ENCODE measurements at places on chromosomes 4 and X.
A peak's percentile ranks its signal among the peaks of the same experiment; 100 is the strongest.

GRCh38 chr4:143668930-143669552 is 31.4 kb downstream of the FREM3 start:
- DNase-seq: no peak

GRCh38 chr4:182483685-182484084 is 240.5 kb downstream of the TENM3 start:
- no peak for DNase-seq

- peak; percentile 90 for DNase-seq
Measured at GRCh38 chr4:78775303-78776078, 659 bp upstream of the BMP2K start.

- no peak for DNase-seq
Measured at GRCh38 chr4:6967846-6968340, 58.3 kb downstream of the TBC1D14 start.

DNA sequence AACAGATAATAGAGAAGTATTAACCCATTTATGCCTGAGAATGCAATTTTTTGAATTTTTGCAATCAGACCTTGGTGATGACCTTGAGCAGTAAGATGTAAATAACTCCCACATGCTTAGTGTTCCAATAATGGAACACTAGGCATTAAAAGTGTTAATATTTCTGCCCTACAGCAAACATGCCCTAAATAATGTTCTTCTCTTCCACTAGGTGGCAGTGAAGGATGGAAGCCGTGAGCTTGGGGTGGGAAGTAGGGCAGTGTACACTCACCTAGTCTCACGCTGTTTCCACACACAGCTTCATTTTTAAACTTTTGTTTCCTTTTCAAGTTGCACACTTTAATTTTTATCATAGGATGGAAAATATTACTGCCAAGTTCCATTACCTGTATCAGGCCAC is 613.1 kb upstream of the HS3ST1 start:
- no peak for DNase-seq

- DNase-seq: no peak
Measured at GRCh38 chrX:154098551-154098950, 1.0 kb upstream of the MECP2 start.

DNA sequence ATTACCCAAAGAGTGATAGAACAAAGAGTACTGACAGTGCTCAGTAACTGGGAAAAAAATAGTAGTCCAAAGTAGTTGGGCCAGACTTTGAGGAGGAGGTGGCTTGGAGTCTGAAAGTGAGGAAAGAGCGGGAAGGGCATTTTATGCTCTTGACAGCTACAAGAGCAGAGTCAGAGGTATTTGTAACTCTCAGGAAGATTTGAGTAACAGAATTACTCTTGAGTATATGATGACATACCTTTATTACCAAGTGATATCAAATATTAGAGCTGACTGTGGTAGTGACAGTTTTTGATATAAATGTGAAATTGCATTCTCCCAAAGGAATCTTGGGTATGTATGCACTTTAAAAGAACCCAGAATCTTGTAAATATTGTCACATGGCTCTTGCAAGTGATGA is 2.2 kb downstream of the SLAIN2 start:
- no peak for DNase-seq

GRCh38 chr4:42133006-42133405 is 19.4 kb downstream of the BEND4 start:
- no peak for DNase-seq

- no peak for DNase-seq
Measured at GRCh38 chr4:170226288-170226687, 136.5 kb upstream of the AADAT start.

DNA sequence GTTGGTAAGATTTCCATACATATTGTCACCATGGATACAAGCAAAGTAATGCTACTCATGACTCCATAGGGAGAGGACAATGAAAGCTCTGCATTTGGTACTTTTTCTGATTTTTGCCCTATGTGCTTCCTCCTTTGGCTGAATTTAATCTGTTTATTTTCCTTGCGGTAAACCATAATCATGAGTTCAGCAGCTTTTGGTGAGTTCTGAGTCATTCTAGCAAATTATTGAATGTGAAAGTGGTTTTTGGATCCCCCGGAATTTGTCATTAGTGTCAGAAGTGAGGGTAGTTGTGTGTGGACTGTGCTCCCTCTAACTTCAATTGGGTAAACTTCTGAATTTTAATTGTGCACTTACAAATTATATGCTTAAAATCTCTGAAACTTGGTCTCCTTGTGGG is 170.3 kb downstream of the MOSPD2 start:
- DNase-seq: no peak

- no peak for DNase-seq
Measured at GRCh38 chr4:170672381-170672965, 582.7 kb upstream of the AADAT start.

DNA sequence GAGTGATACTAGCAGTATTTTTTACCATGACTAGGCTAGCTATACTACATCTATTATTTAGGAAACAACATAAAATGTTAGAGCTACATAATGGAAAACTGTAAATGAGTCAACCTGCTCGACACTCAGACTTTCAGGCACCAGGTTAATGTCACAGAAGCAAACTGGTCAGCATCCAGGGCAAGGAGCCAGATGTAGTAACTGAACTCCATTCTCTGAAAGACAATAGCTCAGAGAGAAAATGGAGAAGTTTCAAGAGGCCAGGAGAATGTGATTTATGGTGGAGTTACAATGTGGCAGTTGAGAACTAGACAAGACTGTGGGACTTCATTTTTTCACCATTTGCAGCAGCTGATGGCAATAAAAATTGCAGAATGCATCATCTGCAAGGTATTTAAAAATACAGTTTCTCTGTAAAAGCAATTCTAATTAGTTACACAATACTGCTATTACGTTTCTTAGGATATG is 342.7 kb upstream of the PABPC4L start:
- DNase-seq: no peak

DNA sequence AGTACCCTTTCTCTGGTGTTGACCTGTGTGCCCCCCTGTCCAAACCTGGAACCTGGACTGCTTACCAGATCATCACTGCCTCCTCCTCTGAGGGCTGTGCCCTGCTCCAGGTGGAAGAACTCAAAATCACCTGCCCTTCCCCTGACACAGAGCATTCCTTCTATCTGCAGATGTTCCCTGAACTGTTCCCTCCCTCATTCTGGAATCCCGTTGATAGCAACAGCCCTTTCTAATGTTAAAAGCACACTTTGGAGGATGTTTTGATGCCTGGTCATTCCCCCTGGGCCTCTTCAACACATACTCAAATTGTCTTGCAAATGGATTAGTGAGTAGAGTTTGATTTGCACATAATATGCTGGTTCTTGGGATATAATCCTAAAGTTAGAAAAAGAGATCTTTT is 225.8 kb downstream of the FGF13 start:
- DNase-seq: no peak

DNA sequence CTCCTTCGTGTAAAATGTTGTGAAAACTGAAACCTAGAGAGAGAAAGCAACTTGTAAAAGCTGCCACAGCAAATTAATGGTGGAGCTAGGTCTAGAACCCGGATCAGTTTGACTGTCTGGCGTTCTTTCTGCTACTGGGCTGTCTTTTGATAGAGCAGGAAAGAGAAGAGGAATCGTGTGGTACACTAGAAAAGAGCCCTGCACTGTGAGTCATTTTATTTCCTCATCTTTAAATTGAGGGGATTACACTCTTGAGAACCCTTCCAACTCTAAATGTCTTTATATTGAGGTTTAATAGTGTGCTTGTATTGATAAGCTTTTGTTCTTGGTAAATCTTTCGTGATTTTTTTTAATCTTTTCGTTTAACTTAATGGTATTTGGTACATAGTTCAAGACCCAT is 4.3 kb downstream of the WDR44 start:
- no peak for DNase-seq

DNA sequence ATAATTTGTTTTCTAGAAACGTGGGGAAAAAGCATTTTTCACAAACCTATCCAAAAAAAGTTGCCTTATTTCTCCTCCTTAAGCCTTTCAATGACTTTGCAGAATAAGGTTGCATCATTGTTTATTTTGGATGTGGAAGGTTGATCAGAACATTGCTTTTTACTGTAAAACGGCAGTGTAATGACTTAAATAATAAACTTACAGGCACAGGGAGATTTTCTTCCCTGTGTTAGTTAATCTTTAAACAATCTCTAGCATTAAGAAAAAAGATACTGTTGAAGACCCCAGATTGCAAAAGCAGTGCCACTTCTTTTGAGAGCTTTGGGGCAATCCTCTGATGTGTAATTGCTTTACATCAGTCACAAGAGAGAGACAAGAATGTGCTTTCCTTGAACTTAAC is 153.4 kb downstream of the ARX start:
- no peak for DNase-seq

DNA sequence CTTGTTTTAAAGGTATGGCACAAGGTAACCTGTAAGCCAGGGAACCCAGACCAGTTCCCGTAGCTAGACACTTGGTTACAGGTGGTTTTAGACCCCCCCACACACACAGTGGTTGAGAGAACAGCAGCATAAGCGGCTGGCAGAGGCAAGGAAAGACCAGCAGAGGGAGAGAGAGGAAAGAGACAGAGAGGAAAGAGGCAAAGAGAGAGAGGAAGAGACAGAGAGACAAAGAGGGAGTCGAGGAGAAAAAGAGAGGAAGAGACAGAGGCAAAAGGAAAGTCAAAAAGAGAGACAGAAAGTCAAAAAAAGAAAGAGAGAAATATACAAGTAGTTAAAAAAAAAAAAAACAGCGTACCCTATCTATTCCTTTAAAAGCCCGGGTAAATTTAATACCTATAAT is 19.5 kb upstream of the PCSK1N start:
- peak; percentile 20 for DNase-seq

DNA sequence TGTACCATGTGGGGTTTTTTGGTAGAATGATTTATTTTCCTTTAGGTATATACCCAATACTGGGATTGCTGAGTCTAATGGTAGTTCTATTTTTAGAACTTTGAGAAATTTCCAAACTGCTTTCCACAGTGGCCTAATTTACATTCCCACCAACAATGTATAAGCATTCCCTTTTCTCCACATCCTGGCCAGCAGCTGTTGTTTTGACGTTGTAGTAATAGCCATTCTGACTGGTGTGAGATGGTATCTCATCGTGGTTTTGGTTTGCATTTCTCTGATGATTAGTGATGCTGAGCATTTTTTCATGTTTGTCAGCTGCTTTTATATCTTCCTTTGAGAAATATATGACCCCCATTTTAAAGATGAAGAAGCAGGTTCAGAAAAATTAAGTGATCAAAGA is 153.7 kb downstream of the CBR4 start:
- no peak for DNase-seq

- no peak for DNase-seq
Measured at GRCh38 chr4:169013396-169013795, 3.3 kb upstream of the CBR4 start.

DNA sequence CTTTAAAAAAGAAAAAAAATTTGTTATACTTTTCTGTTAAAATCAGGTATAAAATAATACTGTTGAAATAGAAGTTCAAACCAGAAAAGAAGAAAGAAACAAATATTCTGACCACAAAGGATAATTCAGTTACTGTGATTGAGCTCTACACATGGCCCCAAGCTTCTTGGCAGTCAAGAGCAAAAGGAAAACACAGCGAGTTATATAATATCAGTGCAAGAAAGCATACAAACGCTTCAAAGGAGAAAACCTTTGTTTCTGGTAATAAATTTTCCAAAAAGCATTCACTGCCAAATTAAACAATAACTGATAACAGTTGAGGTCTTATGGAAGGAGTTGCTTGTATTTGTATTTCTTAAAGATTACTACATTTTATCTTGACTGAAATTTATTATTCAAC is 40.5 kb upstream of the EDNRA start:
- DNase-seq: no peak

DNA sequence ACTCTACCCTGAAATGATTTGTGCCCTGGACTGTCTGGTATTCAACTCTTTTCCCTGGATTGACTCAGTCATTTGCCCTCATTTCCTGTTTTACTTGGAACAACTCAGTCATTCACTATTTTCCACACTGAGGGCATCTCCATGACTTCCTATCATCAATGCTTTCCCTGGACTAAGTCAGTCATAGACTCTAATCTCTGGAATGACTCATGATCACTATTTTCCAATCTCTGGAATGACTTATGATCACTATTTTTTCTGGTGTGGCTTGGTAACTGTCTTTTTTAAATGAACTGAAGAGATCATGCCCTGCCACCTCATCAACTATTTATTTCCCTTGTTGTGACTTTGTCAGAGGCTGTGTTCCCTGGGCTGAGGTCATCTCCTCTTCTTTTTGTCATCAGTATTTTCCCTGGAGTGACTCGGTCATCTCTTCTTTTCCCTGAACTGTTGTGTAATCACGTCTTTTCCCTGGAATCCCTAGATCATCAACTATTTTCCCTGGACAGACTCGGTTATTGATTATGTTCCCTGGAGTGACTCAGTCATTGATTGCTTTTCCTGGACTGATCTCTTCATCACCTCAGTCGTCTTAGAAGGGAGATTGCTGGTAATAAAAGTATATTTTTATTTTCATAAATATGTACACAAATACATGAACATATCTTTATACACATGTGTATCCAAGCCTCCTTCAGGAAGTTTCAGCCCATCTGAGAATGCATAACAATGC is 327.1 kb upstream of the VCX start:
- DNase-seq: no peak

GRCh38 chrX:123959281-123960063 is 2.0 kb upstream of the STAG2 start:
- peak; percentile 20 for DNase-seq

- no peak for DNase-seq
Measured at GRCh38 chrX:49842621-49843020, 13.5 kb downstream of the PAGE4 start.

DNA sequence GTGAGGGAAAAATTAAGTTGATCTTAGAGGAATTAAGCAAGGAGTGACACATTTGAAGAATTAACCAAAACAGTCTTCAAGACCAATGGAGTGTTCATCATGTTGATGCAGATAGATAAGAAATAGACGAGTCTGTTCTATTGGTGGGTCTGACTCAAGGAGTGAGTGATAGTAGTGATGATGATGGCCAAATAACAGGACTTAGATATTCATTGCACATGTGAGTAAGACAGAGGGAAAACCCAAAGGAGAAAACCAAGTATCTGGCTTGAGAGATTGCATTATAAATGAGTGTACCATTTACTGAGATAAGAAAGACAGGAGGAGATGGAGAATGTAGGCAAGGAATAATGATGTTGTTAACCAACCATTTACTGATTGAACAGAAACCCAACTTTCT is 321.3 kb downstream of the ADGRL3 start:
- DNase-seq: no peak

DNA sequence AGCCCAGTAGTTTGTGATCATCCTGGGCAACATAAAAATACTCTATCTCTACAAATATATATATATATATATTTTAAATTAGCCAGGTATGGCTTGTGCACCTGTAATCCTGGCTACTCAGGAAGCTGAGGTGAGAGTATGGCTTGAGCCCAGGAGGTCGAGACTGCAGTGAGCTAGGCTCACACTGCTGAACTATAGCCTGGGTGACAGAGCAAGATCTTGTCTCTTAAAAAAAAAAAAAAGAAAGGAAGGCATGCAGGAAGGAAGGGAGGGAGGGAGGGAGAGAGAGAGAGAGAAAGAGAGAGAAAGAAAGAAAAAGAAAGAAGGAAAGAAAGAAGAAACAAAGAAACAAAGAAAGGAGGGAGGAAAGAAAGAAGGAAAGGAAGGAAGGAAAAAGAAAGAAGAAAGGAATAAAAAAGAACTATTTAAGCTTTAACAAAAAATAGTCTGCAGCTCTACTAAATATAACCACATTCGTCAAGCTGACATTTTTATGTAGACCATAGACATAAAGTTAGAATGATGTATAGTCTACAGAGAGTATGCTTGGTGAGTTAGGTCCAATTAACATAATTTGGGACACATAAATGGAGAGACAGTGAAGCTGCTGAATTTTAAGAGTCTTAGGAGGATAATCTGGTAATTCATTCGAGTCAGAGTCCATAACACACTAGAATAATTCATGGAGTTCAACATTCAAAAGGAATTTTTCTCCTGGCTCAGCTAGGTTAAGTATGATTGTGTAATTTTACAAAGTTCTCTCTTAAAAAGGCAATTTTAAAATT is 111.9 kb downstream of the GLRA3 start:
- no peak for DNase-seq

Data from activated CD4-positive, alpha-beta memory T cell treated with anti-CD3 and anti-CD28 coated beads for 36 hours (primary cell).